Stimulated activated CD8-positive, alpha-beta memory T cell treated with anti-CD3 and anti-CD28 coated beads, Interleukin-4, amount 100 ng/mL, for 4 hours (primary cell): ENCODE measurements at places on chromosomes 1 and 21.

- DNase-seq: no peak
Observed at GRCh38 chr1:84363622-84364021, 34.7 kb upstream of the DNASE2B start.

DNA sequence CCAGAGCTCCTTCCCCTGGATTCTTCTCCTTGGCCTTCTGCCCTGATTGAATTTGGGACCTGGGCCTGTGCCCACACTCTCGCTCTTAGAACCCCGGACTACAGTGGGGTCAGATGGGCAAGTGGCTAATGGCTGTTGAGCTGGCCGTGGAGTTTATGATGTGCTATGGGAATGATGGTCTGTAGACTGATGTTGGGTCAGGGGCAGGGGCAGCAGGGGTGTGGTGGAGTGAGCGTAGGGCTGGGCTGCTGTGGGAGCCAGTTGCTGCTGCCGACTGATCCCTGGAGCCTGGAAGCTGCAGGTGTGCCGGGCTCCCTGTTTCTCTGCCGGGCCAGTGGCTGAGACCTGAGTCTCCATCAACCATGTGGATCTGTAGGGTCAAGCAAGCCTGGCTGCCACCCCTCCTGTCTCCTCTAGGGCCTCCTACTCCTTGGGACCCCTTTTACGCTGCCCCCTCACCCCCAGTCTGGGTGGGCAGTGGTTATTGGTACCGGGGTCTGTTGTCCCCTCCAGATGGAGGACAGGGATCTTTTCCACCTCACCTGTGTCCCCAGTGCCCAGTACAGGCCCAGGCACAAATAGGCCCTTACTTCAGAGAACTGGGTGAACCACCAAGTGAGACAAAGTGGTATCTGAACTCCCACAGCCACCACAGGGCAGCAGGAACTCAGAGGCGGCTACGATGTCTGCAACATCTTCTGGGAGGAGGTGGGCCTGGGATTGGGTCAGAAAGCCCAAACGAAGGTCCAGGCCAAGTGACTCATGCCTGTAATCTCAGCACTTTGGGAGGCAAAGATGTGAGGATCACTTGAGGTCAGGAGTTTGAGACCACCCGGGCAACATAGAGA, 5.1 kb downstream of the PODN start:
- DNase-seq: no peak

DNA sequence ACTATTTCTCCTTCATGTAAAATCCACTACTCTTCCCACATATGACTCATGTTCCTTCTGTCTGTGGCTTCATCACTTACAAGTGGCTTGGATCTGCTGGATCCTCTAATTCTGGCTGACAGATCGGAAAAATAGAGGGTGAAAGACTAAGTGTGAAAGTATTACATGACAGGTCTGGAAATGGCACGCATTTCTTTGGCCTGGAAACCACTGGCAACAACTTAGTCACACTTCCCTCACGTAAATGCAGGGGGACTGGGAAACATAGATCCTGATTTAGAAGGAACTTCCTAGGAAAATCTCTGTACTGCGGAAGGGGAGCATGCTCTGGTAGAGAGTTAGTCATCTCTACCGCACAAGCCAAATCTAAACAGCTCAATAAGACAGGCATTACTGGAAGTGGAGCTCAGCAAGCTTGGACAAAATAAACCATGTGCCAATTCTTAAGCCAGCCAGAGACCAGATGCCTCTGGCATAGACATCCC, 305.4 kb upstream of the PTBP2 start:
- DNase-seq: no peak

- no peak for DNase-seq
Observed at GRCh38 chr1:197937892-197938291, 20.7 kb downstream of the LHX9 start.

DNA sequence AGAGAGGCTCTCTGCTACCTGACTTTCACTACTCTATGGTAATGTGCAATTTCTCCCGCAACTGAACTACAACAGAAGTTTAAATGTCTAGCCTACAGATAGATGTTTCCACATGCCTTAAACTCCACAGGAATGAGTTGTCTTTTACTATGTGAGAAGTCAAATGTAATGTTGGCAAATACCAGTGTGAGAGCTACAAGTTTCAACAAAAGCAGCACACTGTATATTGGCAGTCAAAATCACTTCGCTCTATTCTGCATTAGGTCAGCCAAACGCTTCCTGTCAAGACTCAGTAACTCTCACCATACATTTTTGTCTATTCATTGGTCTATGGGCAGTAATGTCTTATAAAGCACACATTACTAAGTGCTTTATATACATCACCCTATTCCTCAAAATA, 41.9 kb downstream of the LUZP1 start:
- no peak for DNase-seq

GRCh38 chr1:15226388-15227255, 20.4 kb upstream of the FHAD1 start:
- DNase-seq: no peak

DNA sequence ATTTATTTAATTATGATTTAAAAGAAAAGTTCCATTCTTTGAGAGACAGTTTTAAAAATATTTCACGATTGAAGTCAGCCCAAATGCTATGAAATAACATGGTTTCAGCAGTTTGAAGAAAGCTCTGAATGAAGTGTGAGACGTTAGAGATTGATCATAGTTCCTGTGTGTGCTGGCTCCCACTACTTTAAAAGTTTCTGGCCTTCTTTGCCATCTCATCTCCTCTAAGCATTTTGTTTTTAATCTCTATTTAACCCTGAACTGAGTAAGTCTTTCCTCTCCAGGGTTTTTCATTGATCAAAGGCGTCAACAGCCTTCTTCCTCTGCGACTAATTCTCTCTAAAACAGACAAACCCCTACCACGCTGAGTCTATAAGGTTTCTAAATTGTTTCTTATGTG, 225.3 kb upstream of the B3GALT2 start:
- no peak for DNase-seq

- no peak for DNase-seq
Observed at GRCh38 chr1:198986442-198986841, 347.6 kb downstream of the PTPRC start.

GRCh38 chr1:38285807-38286530, 239.4 kb upstream of the POU3F1 start:
- DNase-seq: no peak

- DNase-seq: no peak
Observed at GRCh38 chr1:54052431-54052933, 522 bp downstream of the TMEM59 start.

DNA sequence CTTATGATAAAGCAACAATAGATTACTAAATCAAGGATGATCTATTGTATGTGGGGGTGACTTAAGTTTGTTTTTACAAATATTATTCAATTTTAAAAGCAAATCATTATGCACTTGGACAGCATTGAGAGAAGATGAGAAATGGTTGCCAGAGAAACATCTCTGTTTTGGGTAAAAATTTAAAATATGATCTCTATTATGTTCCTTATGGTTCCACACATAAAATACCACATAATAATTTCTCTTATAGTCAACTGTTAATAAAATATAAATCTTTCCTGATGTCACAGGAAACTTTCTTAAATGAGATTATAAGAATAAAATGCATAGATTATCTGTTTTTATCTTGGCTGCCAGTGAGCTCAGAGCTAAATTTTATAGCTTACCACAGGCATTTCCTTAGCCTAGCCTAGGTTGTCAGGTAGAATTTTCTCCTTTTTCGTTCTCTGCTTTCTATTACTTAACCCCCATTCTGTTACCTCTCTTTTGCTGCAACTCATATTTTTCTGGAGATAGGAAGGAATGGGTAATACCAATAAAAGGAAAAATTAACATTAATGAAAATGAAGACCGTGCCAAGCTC, 109.7 kb downstream of the TGFB2 start:
- DNase-seq: no peak

DNA sequence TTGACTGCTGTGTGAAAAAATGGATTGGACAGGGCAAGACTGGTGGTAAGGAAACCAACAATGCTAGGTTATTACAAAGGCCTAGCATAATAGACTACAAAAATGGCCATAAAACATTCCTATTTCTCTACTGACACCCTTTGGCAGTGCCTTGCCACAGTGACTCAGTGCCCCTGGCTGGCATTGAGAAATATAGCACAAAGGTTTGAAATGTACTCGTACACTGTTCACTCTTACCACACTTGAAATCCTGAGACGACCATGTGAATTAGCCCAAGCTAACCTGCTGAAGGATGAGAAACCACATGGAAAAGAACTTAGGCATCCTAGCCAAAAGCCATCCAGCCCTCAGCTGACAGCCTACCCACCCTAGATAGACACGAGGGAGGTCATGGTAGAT, 149.8 kb upstream of the PALMD start:
- no peak for DNase-seq

GRCh38 chr1:114352797-114353196, 158.2 kb downstream of the TRIM33 start:
- no peak for DNase-seq

- no peak for DNase-seq
Observed at GRCh38 chr1:153567621-153568366, 2.1 kb upstream of the S100A2 start.

DNA sequence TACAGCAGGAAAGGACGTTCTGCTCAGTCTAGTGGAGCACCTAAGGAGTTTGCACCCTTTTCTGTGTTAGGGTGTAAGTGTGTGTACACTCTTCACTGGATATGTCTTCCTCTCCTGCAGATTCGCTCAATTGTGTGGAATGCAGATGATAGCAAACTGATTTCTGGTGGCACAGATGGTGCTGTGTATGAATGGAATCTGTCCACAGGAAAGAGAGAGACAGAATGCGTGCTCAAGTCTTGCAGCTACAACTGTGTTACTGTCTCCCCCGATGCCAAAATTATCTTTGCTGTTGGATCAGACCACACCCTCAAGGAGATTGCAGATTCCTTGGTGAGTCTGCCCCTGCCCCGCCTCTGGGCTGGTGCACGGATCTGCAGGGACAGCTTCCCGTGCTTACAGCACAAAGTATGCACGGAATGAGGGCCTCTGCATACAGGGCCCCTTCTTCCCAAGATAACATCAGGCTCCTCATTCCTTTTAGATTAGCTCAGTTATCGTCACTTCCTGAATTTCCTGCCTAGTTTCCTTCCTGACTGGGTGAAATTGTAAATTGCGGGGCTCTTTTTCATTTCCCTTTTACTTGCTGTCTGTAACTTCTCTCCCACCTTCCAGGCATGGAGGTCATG, 34.6 kb downstream of the CFAP57 start:
- no peak for DNase-seq

- DNase-seq: no peak
Observed at GRCh38 chr1:238474263-238474662, 583.5 kb upstream of the ZP4 start.

DNA sequence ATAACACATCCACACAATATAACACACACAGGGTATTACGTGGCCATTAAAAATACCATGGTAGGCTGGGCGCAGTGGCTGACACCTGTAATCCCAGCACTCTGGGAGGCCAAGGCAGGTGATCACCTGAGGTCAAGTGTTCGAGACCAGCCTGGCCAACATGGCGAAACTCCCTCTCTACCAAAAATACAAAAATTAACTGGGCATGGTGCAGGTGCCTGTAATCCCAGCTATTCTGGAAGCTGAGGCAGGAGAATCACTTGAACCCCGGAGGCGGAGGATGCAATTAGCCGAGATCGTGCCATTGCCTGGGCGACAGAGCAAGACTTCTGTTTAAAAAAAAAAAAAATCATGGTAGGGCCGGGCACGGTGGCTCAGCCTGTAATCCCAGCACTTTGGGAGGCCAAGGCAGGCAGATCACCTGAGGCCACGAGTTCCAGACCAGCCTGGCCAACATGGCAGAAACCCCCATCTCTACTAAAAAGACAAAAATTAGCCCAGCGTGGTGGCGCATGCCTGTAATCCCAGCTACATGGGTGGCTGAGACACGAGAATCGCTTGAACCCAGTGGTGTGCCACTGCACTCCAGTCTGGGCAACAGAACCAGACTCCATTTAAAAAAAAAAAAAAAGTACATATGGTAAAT, 24.1 kb upstream of the HPDL start:
- no peak for DNase-seq

DNA sequence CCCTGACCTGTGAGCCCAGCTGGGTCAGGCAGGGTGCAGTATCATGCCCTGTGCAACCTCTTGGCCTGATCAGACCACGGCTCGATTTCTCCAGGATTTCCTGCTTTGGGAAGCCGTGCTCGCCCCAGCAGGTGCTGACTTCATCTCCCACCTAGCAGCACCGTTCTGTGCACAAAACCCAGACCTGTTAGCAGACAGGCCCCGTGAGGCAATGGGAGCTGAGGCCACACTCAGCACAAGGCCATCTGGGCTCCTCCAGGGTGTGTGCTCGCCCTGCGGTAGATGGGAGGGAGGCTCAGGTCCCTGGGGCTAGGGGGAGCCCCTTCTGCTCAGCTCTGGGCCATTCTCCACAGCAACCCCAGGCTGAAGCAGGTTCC, 29.6 kb downstream of the SLC19A1 start:
- DNase-seq: no peak

DNA sequence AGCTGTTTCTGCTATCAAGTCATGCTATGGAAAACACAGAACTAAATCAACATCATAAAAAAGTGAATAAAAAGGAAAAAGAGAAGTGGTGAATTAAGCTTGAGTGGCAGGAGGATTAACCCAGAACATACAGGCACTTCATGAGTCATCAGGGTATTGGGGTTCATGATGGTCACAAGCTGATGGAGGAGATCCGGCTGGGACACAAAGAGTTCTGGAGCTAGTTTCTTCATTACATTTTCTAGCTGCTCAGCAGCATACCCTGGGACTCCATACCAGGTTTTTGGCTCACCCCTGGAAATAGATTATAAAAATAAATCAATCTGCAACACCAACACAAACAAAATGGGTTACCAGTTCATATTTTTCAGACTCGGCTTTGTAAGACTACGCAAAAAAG, 42.5 kb upstream of the SYT2 start:
- DNase-seq: no peak

DNA sequence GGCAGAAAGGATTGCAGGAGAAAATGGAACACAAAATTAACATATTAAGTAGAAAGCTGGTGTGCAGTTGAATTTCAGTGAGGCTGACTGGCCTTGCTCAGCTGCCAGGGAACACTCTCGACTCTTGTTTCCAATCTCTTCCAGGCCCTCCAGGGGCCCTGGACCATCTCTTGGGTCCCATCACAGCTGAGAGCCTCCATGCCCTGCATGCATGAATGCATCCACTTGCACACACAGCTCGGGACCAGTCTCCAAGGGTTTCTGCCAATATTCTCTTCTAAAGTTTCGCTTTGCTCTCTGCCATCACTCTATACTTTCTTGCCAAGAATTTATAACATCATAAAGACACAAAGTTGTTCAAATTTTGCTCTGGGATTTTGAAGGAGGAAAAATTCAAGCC, 200.3 kb downstream of the DSCAM start:
- DNase-seq: no peak

- no peak for DNase-seq
Observed at GRCh38 chr1:116182019-116182714, 71.0 kb downstream of the MAB21L3 start.

- DNase-seq: no peak
Observed at GRCh38 chr1:93093332-93094006, 14.4 kb downstream of the MTF2 start.

DNA sequence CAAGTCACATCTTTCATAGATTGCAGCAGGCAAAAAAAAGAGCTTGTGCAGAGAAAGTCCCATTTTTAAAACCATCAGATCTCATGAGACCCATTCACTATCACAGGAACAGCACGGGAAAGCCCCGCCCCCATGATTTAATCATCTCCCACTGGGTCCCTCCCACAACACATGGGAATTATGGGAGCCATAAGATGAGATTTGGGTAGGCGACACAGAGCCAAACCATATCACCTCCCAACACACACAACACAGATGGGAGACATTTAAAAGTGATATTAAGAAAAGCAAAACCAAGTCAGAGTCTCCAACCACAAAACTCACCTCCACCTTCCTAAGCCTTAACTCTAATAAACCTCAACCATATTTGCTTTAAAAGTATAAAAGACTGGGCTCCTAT, 61.5 kb upstream of the TIAM1 start:
- DNase-seq: no peak

- DNase-seq: no peak
Observed at GRCh38 chr1:39344394-39345154, 140.1 kb downstream of the MACF1 start.
